ENCODE measurements at places on chromosomes 6 and 20.
A peak's percentile ranks its signal among the peaks of the same experiment; 100 is the strongest.

- DNase-seq: no peak
Measured at GRCh38 chr20:38393259-38393658, 41.9 kb downstream of the SNHG17 start.

DNA sequence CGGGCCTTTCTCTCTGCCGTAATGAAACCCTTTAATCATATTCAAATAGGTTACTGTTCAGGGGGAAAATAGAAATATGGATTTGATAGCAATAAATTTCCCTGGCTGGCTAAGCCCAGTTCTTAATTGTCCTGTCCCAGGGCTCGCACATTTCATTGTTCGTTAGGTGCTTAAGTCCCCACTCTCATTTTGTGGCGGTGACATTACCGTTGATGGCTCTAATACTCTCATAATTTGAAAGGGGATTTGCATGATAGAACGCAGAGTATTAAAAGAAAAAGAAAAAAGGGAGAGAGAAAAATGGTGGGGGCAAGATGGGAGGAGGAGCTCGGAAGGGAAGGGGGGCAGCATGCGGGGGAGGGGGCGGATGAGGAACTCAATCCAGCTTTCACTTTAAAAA, 79.1 kb upstream of the FOXP4 start:
- no peak for DNase-seq

DNA sequence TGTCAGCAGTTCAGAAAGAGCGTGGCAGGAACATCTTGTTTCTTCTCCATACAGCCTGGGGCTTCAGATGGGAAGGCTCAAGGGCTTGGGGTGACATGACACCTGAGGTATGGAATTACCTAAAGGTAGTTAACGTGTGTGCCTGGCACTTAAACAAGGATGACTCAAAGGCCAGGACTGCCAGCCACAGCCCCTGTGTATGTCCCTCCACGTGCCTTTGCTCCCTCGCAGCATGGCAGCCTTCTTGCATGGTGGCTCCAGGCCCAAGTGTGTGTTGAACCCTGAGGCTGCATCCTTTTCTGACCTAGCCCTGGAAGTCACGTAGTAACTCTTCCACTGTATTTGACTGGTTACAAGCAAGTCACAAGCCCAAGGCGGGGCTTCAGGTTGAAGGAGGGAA, 33.6 kb upstream of the MYL9 start:
- no peak for DNase-seq

DNA sequence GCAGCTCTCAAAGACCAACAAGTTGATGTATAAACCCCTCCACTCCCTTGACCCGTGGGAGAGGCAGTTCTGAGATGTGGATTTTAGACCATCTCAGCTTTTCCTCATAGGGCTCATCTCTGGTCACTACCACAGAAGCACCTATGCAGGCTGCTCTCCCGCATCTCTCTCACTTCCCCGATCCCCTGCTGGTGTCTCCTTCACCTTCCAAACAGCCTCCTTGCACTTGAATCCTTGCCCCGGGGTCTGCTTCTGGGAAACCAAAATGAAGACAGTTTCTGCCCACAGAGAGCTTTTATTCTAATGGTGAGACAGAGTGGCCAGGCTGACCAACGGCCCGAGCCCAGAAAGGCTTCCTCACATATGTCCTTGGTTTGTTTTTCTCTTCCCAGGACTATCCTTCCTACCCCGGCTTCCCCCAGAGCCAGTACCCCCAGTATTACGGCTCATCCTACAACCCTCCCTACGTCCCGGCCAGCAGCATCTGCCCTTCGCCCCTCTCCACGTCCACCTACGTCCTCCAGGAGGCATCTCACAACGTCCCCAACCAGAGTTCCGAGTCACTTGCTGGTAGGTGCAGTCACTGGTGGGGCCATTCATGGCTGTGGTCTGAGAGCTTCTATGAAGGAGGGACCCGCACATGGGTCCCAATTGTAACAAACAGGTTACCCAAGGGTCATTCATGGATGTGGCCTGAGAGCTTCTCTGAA, 179.3 kb downstream of the EYA2 start:
- no peak for DNase-seq

DNA sequence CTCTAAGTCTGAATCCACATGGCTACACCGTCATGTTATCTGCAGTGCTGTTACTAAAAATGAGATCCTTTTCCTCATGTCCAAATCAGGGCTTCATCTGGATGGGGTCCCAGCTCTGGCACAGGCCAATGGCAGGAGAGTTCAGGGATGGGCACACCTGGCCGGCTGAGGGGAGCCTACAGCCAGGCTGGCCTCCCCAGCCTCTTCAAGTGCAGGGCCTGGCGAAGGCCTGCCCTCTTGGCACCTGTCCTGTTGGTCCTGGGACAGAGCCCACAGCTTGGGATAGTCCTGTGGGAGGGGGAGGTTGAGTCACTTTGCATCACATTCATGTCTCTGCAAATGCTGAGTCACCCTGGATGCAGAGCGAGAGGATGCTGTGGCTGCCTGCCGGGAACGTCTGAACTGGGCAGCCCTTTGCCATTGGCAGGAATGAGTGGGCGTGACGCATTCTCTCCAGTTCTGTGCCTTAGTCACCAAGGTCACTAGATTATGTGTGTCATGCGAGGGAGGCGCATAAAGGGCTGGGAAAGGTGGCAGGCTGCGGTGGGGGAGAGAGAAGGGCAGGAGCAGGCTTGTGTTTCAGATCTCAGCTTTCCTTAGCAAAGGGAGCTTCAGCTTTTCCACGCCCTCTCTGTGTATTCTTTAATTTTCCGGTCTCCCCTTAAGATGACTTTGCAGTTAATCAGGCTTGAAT, 223.2 kb upstream of the ECI2 start:
- no peak for DNase-seq

DNA sequence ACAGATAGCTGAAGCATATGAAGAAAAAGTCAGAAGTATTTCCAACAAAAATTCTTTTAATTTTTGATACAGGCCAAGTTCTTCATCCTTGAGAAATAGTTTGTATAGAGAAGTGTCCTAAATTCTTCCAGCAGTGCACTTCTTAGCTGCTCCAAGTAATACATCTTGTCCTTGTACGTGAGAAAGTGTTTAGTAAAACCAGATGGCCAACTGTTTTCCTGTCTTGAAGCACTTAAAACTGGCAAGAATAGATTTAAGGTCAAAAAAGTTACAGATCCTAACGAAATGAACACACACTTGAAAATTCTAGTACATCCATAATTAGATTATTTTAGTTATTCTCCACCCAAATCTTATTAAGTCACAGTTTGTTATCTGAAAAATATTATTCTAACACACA, 52.2 kb upstream of the HSF2 start:
- DNase-seq: no peak

DNA sequence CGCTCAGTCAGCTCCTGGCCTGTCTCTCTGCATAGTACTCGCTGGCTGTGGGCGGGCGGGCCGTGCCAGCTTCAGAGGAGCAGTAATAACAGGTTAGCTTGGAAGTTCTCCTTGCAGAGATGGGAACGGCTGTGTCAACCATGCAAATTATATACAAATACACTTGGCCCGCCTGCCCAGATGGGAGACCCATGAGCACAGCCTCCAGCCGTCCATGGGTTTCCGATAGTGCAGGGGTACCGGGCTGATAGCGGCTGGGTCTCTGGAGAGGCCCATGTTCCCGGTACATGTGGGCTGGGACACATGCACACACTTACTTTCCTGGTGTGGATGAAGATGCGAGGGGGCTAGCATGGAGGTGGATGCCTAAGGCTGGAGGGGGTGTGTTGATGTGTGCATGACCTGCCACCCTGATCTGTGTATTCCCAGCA, 12.8 kb upstream of the ZNF831 start:
- DNase-seq: no peak

DNA sequence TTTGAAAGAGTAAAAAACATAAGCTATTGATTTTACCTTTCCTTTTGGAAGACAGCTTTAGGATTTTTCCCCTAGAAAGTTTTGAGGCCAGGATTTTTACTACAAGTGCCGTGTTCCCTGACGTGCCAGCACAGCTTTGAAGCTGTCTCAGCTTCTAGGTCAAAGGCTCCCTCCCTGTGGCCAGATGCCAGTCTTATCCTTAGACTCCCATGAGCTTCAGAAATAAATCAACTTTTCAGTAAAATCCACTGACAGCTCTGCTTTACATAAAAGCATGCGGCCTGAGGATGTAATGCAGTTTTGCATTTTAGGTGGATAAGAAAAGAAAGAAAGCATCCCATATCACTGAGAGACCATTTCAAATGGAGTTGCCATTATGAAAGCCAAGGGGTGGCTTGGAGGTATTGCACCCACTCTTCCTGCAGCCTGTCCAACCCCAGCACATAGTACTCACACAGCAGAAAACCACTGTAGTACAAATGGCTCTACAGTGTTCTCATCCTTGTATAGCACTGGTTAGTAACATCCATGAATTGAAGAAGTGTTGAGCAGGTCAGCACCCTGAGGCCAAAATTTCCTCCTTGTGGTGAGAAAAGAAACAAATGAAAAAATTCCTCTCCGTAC, 15.2 kb upstream of the ATXN1 start:
- DNase-seq: no peak

- no peak for DNase-seq
Measured at GRCh38 chr6:170019818-170020583, 268.6 kb downstream of the ERMARD start.

GRCh38 chr6:45854149-45854742, 161.4 kb downstream of the CLIC5 start:
- no peak for DNase-seq

- peak; percentile 41 for DNase-seq
Measured at GRCh38 chr6:45419571-45420082, 41.9 kb upstream of the SUPT3H start.

DNA sequence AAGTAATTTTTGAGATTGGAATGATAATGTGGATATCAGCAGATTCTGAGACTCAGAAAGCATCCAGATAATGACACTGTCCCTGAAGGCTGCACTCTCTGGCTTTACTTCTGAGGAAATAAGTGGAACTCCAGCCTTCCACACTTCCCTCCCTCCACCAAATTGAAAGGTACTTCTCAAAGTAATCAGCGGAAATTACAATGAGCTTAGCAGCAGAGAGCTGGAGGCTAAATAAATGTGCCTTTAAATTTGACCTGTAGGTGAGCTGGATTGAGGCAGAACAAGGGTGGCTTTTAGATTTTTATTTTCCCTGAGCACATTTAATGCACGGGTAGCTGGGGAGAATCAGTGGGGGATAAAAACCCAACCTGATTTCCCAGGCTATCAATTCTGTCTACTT, 39.3 kb upstream of the RNF144B start:
- DNase-seq: no peak

GRCh38 chr6:149771185-149771584, 21.6 kb downstream of the PCMT1 start:
- DNase-seq: no peak

DNA sequence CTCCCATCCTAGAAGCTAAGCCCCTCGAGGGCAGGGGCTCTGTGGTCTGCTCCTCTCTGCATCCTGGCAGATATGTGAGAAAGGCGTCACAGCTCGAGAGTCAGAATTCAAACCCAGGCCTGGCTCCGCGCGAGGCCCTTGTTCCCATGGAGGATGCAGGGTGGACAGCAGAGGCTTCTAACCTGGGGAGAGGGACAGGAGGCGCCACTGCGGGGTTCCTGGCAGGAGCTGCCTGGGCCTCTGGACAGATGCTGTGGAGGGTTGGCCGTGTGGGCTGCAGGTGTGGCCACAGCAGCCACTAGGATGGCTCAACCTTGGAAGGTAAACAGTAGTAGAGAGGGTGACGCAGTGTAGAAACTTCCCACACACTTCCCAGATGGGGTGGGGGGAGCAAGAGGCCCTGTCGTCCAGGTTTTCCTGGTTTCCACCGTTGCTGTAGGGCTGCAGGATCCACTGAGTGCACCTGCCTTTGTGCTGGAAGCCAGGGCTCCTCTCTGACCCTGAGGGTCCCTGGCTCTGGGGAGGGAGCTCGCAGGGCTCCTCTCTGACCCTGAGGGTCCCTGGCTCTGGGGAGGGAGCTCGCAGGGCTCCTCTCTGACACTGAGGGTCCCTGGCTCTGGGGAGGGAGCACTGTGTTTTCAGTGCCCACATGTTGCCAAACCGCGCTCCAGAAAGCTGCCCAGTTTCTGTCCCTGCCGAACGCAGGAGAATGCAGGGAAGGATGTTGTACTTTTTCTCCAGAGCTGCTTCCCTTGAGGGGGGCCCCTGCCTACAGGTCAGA, 14.2 kb downstream of the RBM38 start:
- no peak for DNase-seq

DNA sequence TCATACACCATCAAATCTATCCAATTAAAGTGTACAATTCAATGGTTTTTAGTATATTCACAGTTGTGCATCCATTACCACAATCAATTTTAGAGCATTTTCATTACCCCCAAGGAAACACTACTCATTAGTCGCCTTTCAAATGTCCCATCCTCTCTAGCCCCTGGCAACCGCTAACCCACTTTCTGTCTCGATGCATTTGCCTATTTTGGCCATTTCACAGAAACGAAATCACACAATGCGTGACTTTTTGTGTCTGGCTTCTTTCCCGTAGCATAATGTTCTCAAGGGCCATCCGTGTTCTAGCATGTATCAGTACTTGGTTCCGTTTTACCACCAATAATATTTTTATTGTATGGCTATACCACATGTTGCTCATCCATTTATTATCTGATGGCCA, 51.7 kb downstream of the PPP1R3G start:
- no peak for DNase-seq

DNA sequence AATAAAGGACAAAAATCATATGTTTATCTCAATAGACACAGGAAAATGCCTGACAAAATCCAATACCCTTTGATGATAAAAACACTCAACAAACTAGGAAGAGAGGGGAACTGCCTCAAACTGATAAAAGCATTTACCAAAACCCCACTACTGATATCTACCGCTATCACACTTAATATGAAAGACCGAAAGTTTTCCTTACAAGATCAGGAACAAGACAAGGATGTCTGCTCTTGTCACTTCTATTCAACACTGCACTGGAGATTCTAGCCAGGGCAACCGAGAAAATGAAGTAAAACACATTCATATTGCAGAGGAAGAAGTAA, 25.1 kb downstream of the GZF1 start:
- DNase-seq: no peak

GRCh38 chr20:23146181-23146580, 60.1 kb upstream of the CD93 start:
- no peak for DNase-seq

DNA sequence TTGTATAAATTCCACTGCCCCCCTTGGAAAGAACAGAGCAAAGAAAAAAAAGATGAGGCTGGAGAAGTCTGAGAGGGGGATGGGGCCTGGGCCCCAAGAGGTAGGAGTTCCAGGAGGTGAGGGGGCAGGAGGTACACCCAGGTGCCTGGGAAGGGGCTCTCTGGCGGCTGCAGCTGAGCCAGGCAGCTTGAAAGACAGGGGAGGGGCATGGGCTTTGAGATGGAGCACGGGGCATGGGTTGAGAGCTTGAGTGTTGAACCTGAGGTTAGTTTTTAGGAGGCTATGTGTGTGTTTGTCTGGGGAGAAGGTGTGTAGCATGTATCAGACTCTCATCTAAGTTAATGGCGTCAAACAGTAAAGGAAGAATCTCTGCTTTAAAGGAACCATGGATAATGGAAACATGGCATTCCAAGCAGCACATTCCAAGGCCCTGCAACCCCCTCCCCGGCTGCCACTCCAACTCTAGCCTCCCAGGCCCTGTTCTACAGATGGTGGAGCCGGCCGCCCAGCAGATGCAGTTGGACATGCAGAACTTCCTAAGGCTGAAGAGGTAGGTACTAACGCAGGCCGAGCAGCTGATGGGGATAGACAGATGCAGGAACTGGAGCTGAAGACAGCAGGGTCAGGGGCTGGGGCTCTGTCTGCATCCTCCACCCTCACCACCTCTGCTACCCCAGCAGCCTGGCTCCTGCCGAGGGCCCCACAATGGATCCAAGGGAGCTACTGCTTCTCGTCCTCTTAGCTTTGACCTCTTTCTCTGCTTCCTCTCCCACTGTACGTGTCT, 42.1 kb downstream of the MDFI start:
- DNase-seq: no peak

All from KG1 (cell line).